Stimulated activated CD4-positive, alpha-beta T cell treated with anti-CD3 and anti-CD28 coated beads, Interleukin-15, amount 100 ng/mL, for 1 hour (primary cell): ENCODE measurements at places on chromosomes 7 and 10.

- no peak for DNase-seq
Measured at GRCh38 chr7:122438006-122438405, 133.5 kb upstream of the FEZF1 start.

DNA sequence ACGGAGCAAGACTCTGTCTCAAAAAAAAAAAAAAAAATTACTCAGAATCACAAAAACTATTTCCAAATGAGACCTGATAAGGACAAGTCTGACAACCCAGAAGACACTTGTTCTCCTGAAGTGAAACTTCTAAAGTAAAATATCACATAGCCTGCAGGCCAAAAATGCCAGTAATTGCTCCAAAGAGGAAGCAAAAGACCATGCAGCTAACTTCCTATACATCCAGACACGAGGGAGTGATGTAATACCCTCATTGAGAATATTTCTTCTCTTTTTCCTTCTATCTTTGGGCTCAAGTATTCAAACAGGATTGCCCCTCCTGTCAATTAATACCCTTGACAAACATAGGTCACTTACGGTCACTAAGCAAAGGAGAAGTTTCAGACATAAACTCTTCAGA lies 31.2 kb downstream of the ARMH3 start:
- no peak for DNase-seq

- no peak for DNase-seq
Measured at GRCh38 chr7:119931230-119931824, 341.6 kb upstream of the KCND2 start.

- no peak for DNase-seq
Measured at GRCh38 chr7:82348251-82348650, 95.3 kb downstream of the CACNA2D1 start.

GRCh38 chr10:114973306-114973705 lies 35.3 kb downstream of the TRUB1 start:
- no peak for DNase-seq

- no peak for DNase-seq
Measured at GRCh38 chr7:41445432-41445831, 257.5 kb downstream of the INHBA start.

- DNase-seq: no peak
Measured at GRCh38 chr10:47441938-47442337, 42.0 kb downstream of the ANXA8 start.

GRCh38 chr10:84352251-84352842 lies 24.0 kb downstream of the CCSER2 start:
- DNase-seq: peak; percentile 31

GRCh38 chr7:26429168-26429567 lies 137.5 kb downstream of the SNX10 start:
- no peak for DNase-seq

DNA sequence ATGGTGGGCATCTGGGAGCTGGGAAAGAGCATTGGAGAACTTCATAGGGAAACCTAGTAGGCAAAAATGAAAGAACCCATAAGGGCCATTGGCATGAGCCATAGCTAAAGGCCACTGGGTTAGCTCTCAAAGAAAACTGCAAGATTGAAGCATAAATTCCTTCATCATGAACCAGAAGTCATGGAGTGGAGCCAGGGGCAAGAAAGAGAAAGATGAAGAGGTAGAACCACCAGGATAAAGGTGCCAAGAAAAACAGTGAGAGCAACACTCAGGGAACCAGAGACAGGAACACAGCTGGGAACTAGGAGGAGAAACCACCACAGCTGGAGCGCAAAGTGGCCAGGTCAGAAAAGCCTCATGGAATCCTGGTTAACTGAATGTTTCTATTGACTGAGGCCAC lies 11.5 kb upstream of the SGMS1 start:
- DNase-seq: no peak

DNA sequence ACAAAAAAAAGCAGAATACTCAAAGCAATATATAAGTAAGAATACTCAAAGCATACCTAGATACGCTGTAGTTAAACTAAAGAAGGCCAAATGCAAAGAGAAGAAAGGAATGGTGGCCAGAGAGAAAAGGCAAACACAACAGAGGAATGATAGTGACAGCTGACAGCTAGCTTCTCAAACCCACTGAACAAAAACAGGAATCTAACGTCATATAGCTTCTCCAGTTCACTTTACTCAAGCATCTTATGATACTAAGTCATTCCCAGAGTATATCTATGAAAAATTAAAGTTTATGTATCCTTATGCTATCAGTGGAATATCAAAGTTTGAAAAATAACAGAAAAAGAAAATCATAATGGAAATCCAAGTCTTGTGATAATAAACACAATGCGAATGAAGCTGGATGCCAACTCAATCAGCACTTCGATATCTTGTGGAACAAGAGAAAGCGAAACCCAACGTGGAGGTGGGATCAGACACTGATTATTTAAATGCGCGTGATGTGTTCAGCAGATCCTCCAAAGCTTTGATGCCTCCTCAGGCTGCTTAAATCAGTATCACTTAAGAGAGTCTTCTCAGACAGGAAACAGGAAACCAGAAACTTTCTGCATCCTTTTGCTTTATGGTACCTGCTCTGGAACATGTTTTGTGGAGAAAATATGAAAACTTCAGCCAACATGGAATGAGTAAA lies 102.8 kb downstream of the PIP4K2A start:
- DNase-seq: no peak

DNA sequence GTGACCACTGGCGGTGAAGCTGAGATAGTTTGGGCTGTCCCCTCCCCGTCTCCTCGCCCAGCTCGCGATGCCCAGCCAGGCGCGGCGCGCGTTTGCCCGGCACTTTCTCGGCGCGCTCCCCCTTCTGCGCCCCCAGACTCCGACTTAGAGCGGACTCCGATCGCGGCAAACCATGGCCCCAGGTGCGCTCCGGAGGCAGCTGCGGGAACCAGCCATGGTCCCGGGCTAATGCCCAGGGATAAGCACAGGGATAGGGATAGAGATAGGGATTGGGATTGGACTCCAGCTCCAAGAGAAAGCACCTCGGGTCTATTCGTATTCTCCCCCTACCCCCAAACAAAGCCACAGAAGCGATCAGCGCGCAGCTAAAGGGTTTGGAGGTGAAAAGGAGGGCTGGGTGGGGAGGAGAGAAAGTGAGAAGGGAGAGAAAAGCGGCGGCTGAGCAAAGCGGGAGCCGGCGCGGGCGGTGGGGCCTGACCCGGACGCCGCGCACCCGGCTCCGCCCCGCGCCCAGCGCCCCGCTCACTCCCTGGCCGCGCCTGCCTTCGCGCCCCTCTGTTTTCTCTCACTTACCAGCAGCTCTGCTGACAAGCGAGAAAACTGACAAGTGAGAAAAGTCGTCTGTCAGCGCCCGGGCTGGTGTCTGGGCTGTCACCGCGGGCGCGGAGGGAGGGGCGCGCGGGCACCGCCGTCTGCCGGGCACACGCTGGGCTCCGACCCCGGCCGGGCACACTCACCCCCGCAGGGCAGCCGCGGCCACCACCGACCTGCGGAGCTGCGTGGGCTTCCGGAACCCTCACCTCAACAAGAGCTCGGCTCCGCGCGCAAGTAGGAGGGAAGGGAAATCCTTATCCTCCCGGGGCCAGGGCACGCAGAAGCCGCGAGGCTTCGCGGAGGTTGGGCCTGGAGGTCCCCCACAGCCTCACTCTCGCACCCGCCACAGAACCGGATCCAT lies at the start of gene PDE1C:
PDE1C (minus strand) TSS at position 2 of the 955 bp plus-strand sequence.
- DNase-seq: no peak
